Activated CD4-positive, alpha-beta memory T cell treated with anti-CD3 and anti-CD28 coated beads, Interleukin-2, amount 10 ng/mL, durations not matched to agents 7 days and 5 days (primary cell): ENCODE measurements at places on chromosomes 6 and 20. TPM values are rescaled to one million over a fixed set of nuclear protein-coding genes. Genes with fewer than 3 reads are reported as not detected.

- DNase-seq, result no peak
These were observed 16.1 kb downstream of the TENT5A start for GRCh38 chr6:81736428-81736827.

DNA sequence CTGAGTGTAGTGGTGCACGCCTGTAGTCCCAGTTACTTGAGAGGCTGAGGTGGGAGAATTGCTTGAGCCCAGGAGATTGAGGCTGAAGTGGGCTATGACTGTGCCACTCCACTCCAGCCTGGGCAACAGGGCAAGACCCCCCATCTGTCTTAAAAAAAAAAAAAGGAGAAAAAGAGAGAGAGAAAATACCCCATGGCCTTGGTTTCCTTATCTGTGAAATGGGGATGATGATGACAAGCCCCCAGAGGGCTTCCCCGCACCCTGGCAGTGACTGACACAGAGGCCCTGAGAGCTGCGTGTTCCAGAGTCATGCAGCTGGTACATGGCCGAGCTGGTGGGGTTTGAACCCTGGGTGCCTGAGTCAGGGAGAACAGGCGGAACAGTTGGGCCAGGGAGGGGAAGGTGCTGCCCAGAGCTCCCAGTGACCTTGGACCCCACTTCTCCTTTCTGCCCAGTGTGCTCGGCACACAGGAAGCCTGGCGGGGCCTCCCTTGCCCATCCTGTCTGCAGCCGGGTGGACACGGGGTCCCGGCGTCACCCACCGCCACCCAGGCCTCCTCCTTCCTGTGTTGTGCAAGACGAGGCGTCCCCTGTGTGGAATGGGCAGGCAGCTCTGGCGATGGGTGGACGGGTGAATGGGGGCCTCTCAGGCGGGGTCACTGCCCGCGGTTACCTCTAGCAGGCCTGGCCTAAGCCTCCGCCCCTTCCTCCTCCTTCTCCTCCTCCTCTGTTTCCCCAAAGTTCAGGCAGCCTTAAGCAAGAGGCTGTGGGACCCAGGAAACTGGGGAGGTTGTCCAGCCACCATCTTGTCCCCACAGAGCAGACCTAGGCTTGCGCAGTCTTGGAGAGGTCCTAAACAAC lies 84.2 kb downstream of the CEBPB start:
- DNase-seq, result no peak

The TRIM10 gene
- total RNA-seq, result not detected

DNA sequence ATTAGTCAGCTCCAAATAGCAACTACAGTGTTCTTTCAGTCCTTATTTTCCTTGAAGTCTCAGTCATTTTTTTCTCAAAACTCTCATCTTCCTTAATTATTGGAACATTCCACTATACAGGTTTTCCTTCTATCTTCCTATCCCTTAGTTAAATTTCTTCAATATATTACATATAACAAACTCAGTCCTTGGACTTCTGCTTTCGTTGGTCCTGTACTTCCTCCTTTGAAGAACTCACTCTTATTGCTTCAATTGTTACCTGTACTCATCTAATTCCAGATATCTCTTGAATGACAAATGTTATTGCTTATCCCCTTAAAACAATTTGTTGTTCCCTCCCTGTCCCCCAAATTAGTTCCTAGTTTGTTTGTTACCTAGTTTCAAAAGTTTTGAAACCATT lies 67.7 kb upstream of the NOTCH4 start:
- no peak for DNase-seq

DNA sequence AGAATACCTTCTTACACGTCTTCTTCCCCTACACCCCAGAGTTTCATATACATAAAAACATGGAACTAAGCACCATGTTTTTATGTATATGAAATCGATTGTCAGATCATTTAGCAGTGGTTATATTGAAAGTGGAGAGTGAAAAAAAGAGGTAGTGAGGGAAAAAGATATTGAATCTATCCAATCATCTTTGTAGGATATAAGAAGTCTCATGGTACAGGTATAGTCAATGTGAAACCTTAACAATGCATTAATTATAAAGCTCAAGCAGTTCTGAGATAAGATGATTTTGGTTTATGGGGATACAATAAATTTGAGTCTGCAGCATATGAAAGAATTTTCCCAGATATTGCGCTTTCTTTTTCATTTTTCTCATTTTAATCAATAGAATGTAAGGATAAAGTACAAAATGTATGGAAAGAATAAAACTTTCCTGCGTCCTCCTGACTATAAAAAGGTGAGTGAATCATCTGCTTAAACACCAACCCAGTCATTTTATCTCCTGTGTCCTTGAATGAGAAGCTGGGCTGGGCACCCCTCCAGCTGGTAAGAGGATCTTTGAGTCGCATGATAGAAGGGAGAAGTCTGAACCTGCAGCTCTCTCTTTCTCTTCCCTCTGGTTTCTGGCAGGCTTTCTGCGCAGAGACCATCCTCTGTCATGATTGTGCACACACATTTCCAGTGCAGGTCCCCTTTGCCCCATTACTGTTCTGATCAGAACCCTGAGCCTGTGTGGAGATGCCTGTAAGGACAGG lies 28.1 kb upstream of the AKIRIN2 start:
- no peak for DNase-seq

DNA sequence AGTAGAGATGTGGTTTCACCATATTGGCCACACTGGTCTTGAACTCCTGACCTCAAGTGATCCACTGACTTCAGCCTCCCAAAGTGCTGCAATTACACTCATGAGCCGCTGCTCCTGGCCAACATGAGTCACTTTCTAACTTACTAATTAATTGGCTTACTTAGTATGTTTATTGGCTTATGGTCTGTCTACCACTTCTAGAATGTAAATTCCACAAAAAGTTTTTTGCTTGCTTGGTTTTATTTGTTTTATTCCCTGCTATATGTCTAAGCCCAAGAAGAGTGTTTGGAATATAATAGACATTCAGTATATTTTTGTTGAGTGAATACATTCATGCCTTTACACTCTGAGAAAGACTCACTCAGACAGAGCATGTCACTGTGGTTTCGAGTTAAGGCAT lies 86.0 kb downstream of the SAMD3 start:
- DNase-seq, result no peak

The ADGRB3 gene
- not detected for total RNA-seq

GRCh38 chr6:159788276-159788675 lies 1.1 kb downstream of the TCP1 start:
- DNase-seq, result peak; percentile 45

DNA sequence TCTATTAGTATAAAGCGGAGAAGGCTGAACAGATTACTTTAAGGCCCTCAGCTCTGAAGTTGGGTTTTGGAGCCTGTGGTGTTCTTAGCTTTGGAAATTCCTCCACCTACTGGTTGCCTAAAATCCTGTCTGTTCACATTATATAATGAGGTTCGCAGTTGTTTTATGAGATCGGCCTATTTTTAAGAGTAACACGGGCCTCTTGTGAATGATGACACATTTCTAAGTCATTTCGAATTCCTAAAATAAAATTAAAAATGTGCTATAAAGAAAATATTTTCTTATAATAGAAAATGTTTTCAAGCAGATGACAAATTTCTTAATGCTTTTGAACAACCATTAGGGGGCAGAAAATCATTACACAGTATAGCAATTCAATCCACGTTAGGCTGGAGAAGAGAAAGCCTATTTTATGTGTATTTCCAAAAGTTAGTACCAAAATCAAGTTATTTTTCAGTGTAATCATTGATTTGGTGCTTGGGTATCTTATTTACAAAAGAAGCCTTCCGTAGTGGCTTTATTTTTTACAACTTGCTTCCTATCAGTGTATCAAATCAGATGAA lies 15.8 kb upstream of the FAM8A1 start:
- no peak for DNase-seq

DNA sequence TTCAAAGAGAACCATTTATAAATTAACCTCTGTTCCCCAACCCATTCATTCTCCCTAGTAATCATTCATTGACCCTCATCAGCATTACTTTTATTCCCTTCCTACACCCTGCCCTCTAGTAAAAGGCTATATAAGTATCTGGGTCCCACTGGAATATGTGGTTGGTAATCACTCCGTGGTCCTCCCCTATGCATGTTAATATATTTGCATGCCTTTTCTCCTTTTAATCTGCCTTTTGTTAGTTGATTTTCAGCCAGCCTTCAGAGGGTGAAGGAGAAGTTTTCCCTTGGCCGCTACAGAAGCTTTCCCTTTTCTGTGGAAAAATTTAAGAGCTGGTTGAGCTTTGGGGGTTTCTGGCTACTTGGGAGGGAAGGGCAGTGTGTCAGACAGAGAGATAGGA lies 585.6 kb downstream of the UTRN start:
- DNase-seq, result no peak

The RBBP9 gene
- total RNA-seq, result 20.4 TPM

- no peak for DNase-seq
These were observed 97.6 kb downstream of the FIG4 start for GRCh38 chr6:109788687-109789086.

DNA sequence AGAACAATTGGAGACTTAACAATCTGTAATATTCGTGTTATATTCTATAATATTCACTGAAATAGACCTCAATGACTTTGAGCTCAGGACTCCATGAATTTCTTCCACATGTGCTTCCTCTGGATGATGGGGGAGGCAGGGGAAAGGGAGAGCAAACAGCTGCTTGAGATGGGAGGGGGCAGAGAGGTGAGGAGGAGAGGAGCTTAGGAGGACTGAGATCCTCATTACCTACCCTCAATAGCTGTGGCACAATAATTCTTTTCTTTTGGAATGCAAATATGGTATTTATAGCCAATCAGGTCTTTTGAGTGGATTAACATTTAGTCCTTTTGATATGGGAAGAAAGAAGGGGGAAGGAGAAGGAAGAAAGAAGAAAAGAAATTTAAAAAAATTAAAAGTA lies 64.1 kb upstream of the ZNF217 start:
- no peak for DNase-seq

DNA sequence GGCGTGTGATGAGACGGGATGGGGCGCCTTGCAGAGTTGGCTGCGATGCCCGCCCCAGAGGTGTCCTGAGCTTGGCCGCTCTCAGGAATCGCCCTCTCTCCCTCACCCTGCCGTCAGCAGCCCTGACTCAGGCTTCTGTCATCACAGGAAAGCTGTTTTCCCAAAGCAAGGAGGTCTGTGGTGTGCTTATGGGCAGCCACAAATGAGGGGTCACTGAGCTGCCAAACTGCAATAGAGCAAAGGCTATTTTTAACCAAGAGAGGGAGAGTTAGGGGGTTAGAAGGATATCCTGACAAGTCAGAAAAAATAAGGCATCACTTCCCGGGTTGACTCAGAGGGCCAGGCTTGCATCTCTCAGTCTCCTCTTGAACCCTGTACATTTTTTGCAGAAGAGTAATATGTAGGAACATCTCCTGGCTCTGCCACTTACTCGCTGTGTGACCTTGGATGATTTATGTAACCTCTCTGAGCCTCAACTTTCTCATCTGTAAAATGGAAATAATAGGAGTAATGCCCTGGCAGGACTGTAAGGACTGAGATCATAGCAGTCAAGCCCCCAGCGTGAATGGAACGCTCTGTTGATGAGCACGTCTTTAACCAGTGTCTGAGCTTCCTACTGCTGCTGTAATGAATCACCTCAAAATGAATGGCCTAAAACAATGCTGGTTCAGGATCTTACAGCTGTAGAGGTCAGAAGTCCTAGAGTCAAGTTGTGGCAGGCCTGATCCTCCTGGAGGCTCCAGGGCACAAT lies 181.9 kb downstream of the NFATC2 start:
- DNase-seq, result no peak

DNA sequence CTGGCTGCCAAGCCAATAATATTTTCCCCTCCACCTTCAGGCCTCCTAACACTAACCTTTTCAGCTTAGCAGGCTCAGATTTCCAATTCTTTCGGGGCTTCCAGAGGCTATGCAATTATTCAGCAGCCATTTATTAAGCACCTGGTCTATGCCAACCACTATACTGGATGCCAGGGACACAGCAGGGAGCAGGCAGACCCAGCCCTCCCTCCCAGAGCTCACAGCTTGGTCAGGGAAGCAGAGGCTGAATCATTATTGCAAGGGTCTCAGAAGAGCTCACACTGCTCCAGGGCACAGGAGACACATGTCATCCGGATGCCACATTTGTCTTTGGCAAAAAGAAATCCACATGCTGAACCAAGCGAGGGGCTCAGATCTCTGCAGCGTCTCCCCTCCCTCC lies 1.3 kb downstream of the BPIFB1 start:
- no peak for DNase-seq

GRCh38 chr6:431986-432385 lies 40.4 kb downstream of the IRF4 start:
- DNase-seq, result peak; percentile 83

The HSF2 gene
- 13.3 TPM for total RNA-seq

DNA sequence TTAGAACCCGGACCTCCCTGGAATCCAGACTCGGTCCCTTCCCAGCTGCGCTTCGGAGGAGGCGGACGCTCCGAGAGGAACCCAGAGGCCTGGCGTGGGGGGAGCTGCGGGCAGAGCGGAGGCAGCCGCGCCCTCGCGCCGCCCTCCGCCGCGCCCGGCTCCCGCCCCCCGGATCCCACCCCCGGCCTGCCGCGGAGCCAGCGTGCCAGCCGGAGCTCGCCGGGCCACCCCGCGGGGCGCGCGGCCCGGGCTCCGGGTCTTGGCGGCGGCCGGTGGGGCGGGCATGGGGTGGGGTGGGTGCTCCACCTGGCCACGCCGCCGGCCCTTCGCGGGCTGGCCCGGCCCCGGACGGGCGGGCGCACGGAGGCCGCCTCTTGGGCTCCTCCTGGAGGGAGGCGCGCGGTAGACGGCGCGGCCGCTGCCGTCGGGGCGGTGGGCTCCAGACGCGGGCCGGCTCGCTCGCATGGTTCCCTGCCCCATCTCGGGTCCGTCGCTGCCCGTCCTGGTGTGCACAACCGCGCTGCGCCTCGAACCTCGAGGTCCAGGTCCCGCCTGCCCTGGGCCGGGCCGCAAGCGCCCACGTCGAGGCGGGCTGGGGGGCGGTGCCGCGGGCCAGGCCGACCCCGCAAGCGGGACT lies 592 bp upstream of the CDYL start:
- peak; percentile 68 for DNase-seq

- DNase-seq, result no peak
These were observed 622.6 kb downstream of the EPM2A start for GRCh38 chr6:145112711-145113148.

The CST2 gene
- total RNA-seq, result not detected

- DNase-seq, result no peak
These were observed 268.9 kb upstream of the HS3ST5 start for GRCh38 chr6:114611696-114612095.

GRCh38 chr6:35496036-35496840 lies 641 bp downstream of the TEAD3 start:
- no peak for DNase-seq

DNA sequence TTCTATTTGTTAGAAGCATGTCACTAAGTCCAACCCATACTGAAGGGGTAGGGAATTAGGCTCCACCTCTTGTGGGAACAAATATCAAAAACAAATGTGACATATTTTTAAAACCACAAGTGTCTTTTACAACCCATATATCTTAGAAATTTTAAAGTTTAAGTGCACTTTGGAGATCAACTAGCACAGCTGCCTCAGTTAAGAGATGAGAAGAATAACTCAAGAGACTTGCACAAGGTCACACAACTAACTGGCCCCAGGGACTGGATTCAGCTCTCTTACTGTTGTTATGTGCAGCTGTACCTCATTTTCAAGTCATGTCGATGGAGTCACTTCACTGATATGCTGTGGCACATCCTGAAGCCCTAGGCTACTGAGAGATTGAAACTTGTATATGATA lies 102.9 kb upstream of the BMP2 start:
- no peak for DNase-seq

The SLC4A11 gene
- 1.6 TPM for total RNA-seq

The GATA5 gene
- not detected for total RNA-seq

The DDX43 gene
- 0.88 TPM for total RNA-seq

- DNase-seq, result peak; percentile 55
These were observed 76.2 kb upstream of the BCLAF1 start for GRCh38 chr6:136365776-136366354.
